ENCODE measurements at places on chromosomes 12 and 14.

DNA sequence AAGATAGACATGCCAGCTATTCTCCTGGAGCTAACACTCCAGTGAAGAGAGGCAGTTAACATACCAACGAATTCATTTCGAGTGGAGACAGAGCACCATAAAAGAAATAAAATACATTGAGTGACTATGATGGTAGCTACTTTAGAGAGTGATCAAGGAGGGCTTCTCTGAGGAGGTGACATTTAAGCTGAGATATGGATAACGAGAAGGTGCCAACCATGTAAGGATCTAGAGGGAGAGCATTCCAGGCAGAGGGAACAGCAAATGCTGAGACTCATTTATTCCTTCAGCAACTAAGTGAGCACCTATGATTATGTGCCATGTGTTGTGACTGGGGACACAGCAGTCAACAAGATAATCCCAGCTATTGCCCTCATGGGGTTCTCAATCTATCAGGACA lies 28.3 kb upstream of the OAS1 start:
- DNase-seq = no peak

DNA sequence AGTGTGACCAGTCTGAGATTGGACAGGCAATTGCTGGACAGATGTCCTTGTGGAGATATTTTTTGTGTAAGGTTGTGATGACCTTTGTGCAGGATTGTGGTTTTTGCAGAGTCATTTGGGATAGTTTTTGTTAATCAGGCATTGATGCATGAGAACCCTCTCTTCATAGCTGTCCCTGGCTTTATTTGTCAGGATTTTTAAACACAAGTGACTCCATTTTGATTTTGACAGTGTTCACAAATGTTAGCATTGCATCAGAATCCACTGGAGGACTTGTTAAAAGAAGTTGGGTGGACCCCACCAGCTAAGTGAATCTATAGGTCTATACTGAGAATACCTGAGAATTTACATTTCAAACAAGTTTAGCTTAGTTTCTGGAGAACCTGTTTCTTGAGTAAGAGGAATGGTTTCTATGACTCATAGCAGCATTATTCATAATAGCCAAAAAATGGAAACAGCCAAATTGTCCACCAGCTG lies 11.8 kb downstream of the FNTB start:
- DNase-seq = no peak

DNA sequence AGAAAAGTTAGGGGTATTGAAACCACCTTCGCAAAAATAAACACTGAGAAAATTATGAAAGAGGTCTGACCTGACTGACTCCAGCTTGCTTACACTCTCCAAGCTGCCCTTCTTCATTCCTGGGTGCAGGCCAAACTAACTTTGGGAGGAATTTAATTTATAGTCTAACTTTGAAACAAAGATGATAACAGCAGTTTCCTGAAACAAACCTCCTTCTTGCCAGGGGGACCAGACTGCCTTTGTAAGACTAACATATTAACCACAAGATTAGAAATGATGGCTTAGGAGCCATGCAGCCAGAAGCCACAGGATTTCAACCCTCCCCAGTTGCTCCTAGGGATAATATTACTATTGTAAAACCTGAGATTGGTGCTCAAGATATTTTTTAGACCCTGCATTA lies 13.8 kb upstream of the EEA1 start:
- DNase-seq = no peak

DNA sequence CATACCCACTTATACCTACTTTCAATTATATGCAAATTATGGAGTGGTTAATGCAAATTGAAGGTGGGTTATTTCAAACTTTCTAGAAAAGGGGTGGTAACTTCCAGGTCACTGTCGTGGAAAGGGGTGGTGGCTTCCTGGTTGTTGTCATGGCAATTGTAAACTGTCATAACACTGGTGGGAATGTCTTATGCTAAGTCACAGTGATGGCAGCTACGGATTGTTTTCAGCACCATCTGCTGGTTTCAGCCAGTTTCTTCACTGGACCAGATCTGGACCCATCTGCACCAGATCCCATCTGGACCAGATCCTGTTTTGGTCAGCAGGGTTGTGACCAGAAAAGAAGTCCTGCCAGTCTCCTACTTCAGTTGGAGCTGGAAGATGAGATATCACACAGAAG lies 1469.3 kb downstream of the AACS start:
- DNase-seq = no peak

DNA sequence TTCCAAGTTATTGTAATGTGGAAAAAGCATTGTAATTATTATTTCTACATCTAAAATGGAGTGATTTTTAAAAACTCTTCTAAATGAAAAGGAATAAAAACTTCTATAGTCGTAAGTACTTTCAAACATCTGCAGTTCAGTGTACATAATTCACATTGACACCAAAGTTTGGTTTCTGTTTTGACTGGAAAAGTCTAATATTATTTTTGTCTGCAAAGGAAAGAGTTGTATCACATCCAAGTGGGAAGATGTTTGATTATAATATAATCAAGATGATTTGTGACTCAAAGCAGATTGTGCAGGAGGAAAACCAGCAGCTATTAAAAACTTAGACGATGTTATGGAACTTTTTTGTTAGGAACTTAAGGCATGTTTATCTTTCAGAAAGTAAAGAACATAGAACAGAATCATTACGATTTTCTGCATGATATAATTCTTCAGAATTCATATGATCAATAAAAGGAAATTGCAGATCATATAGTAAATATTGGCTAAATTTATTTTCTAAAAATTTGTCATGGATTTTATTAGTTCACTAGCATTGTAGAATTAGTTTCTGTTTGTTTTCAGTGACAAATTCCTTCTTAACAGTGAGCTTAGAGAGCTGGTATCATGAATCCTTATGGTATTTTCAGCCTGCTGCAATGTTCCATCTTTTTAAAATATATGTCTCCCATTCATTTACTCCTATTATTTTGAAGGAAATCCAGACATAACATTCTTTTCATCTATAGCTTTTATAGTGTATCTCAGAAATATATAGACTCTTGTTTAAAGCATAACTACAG lies 145.8 kb downstream of the MIPOL1 start:
- DNase-seq = no peak

DNA sequence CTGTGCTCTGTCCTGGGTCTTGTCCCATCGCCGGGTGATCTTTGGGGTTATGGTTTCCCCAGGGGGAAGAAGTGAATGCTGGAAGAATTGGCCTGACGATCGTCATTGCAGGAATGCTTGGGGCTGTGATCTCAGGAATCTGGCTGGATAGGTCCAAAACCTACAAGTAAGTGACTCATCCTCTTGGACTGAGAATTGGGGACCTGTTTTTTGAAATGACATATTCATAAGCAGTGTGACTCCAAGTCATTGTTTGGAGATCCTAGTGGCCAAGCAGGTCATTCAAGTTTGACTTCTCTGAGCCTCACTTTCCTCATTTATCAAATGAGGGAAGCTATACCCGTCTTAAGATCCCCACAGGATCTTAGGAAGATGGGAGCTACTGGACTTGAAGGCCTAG lies 25.8 kb downstream of the ERG28 start:
- DNase-seq = no peak

DNA sequence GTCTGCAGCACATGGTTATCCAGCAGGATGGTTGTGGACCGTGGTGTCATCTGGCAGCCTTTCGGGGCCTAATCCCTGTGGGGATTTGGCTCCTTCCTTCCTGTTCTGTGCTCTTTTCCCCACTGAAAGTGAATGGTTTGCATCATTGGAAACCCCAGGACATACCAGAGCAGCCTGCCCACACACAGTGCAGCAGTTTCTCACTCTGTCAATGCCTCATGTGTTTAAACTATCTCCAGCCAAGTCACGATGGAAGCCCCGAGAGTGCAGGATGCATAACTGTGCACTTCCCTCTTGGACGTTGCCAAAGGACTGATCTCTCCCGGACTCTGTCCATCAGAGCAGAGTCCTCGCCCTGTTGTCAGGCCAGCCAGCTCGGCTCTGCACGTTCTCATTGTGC lies 29.0 kb upstream of the AMN start:
- DNase-seq = no peak

DNA sequence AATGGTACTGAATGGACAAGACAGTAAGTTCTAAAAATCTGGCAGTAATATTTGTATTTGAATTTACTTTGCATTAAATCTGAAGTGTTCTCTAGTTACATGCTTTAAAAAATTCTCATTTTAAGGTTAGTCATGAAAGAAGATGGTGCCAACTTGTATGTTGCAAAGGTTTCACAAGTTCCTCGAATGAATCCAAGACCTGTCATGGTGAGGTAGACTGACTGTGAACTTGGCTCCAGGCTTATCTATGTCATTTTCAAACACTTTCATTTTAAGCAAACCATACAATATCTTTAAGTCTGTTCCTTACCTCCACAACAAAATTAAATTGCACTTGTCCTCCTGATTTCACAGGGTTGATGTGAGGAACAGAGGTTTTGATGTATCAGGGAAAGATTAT lies 23.4 kb downstream of the CLEC2D start:
- DNase-seq = no peak

GRCh38 chr12:4809449-4810218 lies 89.4 kb downstream of the GALNT8 start:
- no peak for DNase-seq

DNA sequence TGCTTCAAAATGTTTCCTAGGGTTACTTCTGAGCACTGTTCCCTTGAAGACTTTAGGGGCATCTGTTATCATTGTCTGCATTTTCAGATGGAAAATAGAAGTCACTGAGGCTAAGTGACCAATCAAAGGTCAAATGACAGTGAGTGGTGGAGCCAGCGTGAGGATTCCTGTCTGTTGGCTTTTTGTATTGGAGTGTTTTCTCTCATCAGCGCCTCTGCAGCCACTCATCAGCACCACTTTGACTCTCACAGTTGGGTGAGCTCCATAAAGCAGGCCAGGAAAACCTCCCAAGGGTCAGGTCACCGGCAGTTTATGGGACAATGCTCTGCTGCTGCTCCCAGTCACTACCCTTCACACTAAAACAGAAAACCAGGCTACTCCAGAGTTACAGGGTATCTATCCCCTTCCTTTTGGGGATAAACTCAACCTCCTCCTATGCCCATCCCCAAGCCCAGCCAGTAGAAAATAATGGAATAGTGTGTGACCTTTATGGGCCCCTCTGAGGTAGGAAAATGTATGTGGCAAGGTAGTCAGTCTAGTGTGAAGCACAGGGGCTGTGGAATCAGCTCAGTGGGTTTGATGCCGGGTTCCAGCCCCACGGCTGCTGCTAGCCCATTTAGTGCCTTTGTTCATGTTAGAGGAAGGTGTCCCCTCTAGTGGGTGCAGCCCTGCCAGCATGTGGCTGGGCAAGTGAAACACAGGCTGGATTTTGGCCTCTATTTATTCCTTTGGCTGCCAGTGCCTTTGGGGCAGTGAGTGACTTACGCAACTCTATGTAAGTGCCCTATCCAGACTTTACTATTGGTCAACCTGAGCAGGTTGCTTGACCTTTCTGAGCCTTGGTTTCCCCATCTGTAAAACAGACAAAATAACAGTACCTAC lies 133.8 kb upstream of the CPM start:
- DNase-seq = no peak

DNA sequence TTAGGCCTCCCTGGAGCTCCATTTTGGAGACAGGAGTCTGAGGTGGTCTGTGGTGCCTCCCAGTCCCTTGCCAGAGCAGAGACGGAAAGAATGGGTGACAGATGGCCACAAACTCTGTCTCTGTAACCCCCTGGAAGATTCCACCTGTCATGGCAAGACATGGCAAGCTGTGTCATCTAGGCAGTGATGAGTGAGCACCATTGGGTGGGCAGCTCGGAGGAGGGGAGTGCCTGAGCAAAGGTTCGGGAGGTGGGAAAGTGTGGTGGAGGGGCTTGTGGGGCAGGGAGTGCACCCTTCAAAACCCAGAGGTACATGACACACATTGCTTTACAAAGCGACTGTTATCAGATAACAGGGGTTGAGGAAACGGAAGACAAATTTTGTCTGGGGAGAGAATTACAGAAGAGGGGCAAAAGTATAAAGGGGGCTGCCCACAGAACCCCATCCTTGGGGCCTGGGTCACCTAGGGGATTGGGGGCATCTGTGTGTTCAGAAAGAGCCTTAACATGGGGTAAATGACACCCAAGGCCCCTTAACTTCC lies 3.5 kb downstream of the RIN3 start:
- no peak for DNase-seq

DNA sequence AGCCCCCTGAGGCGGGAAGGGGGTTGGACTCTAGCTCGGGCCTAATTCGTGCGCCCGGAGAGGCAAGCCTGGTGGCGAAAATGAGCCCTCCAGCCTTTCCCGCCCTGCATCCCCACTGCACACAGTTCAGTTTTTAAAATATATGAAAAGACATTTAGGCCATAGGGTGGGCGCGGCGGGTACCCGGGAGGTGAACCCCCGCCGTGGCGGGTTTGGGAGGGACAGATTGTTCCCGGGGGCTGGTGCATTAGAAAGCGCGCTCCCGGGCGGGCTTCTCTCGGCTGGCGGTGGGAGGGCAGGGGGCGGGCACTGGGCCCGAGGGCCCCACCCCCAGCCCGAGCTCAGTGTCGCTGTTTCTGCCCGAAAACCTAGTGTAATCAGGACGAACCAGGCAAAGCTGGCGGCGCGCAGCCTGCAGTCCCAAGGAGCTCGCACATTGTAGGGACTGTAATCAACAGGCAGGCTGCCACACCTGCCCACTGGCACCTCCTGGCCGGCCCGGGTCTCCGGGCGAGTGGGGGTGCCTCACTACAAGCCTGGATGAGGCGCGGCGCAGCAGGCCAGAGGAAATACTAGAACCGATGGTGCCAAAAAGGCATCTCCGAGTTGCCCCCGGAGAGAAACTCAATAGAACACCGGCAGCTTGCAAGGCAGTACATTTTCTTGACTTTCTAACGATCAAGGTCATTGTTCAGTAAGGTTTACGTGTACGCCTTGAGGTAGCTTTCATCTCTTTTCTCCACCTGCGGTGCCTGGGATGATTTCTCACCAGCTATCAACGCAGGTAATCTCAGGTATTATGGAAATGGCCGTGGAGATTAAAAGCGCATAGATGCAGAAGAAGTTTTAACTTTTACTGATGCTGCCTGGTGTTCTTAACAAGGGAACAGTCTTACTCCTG lies 764 bp upstream of the SPTB start:
- no peak for DNase-seq

DNA sequence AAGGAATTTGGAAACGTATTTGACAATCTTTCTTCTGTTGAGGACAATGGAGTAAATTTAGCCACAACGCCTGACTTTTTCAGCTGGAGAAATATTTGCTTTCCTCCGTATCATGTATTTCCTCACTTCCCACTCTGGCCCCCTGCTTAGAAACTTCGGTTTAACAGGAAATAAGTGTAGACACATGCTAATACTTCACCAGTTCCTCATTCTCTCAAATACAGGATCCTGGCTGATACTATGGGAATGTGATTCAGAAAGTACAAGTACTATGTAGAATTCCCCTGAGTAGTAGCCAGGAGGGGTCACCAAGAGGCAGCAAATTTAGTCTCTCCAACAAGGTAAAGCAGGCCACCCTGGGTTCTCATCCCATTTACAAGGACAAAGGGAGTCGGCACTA lies 58.0 kb downstream of the FAR2 start:
- DNase-seq = no peak
